ENCODE measurements at places on chromosomes 3 and 15.

- DNase-seq = no peak
Observed at GRCh38 chr3:156725682-156726081, 51.3 kb downstream of the TIPARP start.

GRCh38 chr3:13371100-13372075, 48.7 kb downstream of the NUP210 start:
- DNase-seq = no peak

- DNase-seq = no peak
Observed at GRCh38 chr3:171862392-171862791, 19.2 kb downstream of the TMEM212 start.

DNA sequence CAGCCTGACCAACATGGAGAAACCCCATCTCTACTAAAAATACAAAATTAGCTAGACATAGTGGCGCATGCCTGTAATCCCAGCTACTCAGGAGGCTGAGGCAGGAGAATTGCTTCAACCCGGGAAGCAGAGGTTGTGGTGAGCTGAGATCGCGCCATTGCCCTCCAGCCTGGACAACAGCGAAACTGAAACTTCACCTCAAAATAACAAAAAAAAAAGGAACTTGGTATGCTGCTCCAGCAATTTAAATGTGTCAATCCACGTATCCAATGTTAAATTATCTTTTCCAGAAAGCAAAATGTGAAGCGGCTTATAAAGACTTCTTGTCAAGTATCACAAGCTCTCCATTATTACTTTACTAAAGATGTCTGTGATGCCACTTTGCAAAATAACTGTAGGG, 9.9 kb upstream of the ARIH1 start:
- DNase-seq = no peak

DNA sequence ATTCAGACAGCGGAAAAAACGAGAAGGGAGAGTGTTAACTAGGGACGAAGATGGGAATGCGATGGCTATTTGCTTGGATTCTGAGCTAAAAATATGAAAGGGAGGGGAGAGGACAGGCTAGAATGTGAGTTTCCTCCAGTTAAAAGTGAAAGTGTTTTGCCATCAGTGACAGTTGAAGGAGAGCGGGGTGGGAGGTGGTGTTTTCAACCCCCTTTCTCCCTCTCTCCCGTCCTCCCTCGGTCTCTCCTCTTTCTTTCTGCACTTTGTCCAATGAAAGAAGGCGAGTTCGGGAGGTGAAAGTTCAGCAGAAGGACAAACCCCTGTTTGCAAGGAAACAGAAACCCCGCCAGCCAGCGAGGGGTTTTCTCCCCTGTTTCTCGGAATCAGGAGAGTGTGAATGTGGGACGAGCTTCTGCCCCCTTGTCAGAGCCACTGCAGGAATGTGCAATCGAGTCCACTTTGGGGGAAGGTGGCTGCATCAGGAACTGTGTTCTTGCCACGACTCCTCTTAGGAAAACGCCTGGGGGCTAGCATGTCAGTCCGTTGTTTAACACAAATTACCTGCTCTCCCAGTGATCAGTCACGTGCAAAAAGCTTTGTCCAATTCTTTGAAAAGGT, 975 bp upstream of the FOXP1 start:
- peak; percentile 78 for DNase-seq

DNA sequence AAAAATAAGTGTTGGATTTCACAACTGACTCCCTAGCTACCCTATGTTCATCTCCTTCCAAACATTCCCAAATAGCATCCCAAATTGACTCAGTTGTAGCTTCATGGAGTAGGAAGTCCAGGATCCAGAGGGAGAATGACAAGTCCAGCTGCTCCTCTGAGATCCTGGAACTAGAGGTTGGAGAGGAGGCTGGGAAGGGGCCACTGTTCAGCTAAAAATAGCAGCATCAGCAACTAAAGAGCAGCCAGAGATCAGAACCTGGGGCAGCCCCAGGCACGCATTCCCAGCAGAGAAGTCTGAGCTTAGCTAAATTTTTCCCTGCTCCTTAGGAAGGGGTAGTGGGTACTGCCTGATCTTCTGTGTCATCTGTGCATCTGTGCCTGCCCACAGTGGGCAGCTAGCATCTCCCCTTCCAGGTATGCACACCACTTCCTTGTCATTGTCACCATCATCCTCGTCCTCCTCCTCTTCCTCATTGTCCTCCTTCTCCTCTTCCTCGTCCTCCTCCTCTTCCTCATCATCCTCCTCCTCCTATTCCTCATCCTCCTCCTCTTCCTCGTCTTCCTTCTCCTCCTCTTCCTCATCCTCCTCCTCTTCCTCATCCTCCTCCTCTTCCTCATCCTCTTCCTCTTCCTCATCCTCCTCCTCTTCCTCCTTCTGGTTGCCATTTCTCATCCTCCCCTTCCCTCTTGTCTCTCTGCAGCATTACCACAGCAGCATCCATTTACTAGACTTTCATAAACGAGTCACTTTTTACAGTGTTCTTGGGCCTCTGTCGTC, 152.3 kb upstream of the ROPN1 start:
- no peak for DNase-seq

DNA sequence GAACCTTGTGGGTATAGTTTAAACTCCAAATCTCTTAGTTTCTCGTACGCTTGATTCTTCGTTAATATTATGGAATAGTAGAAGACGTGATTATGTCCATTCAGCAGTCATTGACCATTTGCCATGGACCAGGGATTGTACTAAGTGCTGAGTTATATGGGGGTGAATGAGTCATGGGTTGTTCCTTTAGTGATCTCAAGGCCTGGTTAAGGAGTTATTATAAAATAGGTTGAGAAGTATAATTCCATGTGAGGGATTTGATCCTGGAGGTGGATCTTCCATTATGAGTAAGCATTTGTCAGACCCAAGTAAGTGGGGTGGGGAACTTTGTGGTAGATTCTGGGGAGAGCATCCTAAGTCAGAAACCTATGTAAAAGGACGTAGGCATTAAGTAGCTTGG, 15.4 kb downstream of the NR2C2 start:
- no peak for DNase-seq

GRCh38 chr15:85062560-85062959, 80.9 kb downstream of the PDE8A start:
- DNase-seq = no peak

GRCh38 chr15:39852250-39852649, 67.8 kb downstream of the GPR176 start:
- DNase-seq = no peak

DNA sequence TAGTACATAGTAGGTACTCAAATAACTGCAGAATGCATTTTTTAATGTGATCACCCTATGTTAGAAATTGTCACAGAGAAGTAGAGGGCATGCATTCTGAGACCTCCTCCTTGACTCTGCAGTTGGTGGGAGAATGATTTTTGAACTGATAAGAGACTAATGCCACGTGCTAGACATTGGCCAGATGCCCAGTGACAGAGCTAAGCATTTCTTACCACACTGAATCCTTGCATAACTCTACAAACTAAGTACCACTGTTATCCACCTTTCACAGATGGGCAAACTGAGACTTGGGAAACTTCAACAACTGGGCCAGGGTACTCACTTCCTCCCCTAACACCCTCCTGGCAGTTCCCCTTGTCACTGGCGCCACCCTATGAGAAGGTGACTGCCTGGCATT, 33.5 kb upstream of the SPATA12 start:
- no peak for DNase-seq

DNA sequence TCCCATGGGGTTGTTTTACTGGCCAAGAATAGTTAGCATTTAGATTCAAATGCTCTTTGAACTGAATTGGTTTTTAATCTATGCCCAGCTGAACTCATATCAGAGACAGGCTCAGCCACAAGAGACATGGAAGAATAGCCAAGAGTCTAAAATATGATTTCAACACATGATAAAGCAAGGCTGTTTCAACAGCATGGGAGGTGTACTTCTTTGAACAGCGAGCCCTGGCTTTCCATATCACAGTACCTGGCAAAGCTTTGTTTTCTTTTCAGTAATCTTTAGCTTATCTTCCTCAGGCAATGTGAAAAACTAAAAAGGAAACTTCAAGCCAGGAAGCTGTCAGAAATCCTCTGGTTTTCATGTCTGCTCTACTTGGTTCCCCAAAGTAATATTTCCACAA, 413.6 kb upstream of the ADAMTS9 start:
- DNase-seq = no peak

DNA sequence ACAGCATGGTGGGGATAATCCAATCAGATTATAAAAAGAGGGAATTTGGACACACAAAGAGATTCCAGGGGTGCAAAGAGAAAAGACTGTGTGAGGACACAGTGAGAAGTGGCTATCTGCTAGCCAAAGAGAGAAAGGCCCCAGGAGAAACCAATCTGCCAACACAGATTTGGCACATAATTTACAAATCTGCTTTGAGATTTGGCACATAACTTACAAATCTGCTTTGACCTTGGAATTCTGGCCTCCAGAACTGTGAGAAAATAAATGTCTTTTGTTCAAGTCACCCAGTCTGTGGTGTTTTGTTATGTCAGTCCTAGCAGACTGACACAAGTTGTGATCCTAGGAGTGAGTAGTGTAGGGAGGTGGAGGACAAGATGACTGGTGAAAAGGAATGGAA, 3.5 kb upstream of the TM4SF18 start:
- DNase-seq = no peak

GRCh38 chr15:99137877-99138276, 33.0 kb downstream of the SYNM start:
- no peak for DNase-seq

DNA sequence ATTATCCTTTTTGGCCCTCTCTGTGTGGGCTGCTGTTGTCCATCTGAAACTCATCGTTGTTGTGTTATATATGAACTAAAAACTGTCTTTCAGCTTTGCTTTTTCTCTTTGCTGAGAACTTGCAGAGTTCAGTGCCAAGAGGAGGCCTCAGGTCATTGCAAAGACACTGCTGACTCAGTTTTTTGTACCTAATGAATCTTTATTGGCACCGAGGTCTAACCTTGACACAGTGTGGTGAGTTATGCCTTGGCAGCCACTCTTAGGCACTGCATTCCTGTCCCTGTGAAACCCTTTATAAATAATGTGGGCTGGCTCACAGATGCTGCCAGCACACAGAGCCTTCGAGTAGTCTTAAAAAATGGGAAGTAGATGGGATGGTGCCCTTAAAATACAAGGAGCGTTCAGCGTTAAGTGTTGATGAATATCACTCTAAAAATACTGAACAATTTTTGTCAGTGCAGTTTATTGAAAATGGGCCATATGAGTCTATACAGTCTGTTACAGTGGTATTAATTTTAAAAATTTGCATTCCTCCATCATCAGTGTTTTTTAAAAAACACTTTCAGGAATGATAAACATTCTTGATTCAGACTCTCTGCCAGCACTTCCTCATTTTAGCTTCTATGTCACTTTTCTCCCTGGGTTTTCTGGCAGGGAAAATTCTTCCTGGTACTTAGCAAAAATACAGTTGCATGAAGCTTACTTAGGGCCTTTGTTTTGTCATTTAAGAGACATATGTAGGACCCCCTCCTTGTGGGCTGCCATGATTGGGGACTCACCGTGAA, 234.1 kb downstream of the CACNA2D3 start:
- DNase-seq = no peak

DNA sequence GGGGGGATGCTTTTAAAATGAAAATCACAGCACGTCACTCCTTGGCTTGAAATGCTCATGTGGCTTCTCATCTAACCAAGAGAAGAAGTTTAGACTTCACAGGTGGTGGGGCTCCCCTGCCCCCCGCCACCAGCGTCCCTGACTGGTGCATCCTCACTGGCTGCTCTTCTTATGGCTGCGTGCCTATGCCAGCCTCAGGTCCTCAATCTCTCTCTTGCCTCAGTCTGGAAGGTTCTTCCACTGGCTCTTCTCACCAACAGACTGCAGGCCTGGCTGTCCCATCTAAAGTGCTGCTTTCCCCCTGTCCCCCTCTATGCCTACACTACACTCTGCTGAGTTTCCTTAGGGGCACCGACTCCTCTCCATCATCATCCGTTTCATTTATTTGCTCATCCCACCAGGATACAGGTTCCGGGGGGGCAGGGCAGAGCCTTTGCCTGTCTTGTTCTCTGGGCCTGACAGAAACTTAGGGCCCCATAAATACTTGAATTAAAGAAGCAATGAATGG, 20.6 kb downstream of the ABTB1 start:
- no peak for DNase-seq

DNA sequence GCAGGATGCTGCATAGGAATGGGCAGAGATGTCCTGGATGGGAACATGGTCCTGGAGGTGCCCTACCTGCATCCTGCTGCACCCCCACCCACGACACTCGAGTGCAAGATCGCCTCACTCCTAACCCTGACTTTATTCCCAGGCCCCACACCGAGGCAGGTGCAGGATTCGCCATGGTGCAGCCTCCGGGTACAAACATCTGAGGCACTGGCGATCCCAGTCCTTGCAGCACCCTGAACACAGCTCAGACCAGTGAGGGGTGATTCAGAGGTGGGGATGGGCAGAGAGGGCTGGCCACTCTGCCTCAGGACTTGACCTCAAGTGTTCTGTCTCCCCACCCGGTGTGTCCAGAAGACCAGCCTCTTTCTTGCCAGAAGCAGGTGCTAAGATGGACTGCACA, 49.1 kb downstream of the KLF13 start:
- no peak for DNase-seq

- no peak for DNase-seq
Observed at GRCh38 chr3:41503998-41504623, 304.8 kb downstream of the CTNNB1 start.

- DNase-seq = no peak
Observed at GRCh38 chr3:140630366-140630765, 47.5 kb upstream of the TRIM42 start.

DNA sequence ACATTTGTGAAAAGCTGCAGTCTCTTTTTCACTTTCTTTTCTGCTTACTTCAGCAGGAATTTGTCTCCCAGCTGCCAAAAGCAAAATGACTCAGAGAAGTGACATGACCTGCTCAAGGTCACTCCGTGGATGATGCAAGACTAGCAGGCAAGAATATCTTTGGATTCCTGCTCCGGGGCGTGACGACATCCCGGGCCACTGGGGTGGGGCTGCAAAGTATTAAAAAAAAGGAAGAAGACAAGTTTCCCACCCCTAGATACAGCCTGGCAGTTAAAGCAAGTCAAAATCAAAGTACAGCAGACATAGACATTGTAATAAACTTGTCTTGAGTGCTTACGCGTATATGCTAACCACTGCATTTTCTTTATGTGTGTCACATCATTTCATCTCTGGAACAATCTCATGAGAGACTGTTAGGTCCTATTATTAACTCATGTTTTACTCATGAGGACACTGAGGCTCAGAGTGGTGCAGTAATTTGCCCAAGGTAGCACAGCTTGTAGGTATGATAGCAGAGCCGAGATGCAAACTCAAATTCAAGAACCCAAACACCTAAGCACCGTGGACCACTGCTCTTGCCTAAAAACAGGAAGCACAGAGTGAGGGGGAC, 485.2 kb upstream of the PROK2 start:
- DNase-seq = no peak

Measured in right forelimb (tissue), 1 donor.